NCI-H526 treated with DMSO at 0.1 percent for 48 hours (cell line): ENCODE measurements at places on chromosomes 4 and X.

GRCh38 chr4:40427128-40427527 is 92.0 kb downstream of the CHRNA9 start:
- DNase-seq: no peak

GRCh38 chr4:168360271-168360670 is 41.7 kb upstream of the DDX60 start:
- no peak for DNase-seq

- no peak for DNase-seq
Measured at GRCh38 chr4:61603086-61603485, 403.0 kb downstream of the ADGRL3 start.

- no peak for DNase-seq
Measured at GRCh38 chr4:54289316-54289715, 60.2 kb downstream of the PDGFRA start.

DNA sequence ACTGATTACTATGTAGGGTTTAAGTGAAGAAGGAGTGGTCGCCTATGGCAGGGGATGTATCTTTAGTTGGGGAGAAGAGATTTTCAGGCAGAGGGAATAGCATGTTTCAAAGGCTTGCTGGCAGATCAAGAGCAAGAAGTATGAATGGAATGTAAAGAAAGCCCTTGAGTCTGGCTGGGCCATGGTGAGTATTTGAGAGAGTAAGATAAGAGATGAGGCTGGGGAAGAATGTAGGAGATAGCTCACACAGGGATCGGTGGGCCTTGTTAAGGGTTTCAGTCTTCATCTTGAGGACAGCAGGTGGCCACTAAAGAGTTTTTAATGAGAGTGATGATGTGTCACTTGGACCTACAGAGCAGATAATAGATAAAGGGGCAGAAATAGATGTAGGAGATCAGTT is 319.1 kb upstream of the RPS6KA3 start:
- DNase-seq: no peak

- DNase-seq: no peak
Measured at GRCh38 chr4:103457566-103457965, 259.4 kb upstream of the CENPE start.

GRCh38 chrX:10190367-10190766 is 33.6 kb downstream of the CLCN4 start:
- peak; percentile 77 for DNase-seq

DNA sequence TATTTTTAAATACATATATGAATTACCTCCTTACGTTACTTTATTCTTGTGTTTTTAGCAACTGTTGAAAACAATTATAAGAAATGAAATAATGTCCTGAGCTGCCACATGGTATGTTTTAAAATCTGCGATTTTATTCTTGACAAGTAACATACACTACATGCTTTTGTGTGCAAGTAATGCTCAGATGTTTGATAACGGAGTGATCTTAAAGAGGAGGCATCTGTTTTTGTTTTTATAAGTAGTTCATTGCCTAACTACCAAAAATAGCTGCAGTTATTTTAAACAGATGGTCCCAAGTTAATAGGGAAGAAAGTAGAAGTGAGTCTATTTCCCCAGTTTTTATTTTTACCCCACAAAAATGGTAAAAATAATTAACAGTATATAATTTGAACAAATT is 55.2 kb downstream of the GAB1 start:
- no peak for DNase-seq

DNA sequence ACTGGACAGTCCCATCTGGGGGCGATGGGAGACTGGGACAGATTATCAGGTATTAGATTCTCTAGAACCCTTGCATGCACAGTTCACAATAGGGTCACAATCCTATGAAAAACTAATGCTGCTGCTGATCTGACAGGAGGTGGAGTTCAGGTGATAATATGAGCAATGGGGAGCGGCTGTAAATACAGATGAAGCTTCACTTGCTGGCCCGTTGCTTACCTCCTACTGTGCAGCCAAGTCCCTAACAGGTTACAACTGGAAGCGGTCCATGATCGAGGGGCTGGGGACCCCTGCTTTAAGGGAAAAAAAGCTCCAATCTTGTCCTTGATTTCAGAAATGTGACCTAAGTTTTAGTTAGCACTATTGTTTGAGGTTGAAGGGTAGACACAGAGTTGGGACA is 175.2 kb downstream of the ZNF330 start:
- DNase-seq: no peak

GRCh38 chr4:189809839-189810238 is 130.8 kb upstream of the FRG1 start:
- no peak for DNase-seq

DNA sequence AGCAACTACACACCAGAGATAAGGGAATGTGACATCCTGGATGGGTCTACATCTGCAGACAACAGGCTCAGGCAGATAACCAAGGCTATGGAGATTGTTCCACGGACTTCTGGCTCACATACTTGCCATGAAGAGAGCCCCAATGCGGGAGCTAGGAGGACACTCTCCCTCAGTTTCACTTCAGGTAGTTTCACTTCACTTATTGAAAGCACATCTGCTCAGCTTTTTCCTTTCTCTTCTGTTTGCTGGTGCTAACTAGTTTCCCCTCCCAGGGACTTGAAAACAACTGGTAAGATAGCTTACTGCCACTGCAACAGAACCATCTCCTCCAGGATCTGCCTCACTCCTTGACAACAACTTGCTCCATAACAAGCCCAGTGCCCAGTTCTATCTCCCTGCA is 1.4 kb upstream of the CT47C1 start:
- DNase-seq: no peak

- DNase-seq: no peak
Measured at GRCh38 chr4:81747242-81747930, 275.7 kb upstream of the RASGEF1B start.

GRCh38 chr4:7712021-7712671 is 227.5 kb downstream of the AFAP1 start:
- DNase-seq: no peak

DNA sequence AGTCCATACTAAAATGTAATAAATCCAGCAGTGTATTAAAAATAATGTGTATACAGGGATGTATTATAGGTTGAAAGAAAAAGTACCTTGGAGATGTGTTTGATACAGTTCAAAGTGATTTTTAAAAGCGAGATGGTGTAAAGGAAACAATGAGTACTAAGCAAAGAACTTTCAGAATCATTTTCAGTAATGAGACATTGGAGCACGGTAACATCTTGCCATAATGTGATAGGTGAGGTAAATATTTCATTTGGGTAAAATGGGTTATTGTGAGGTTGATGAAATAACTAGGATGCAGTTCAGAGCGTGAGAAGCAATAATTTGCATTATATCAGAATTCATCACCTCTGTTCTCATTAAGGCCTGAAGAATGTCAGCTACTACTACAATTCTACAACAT is 25.9 kb downstream of the EIF2S3 start:
- no peak for DNase-seq

DNA sequence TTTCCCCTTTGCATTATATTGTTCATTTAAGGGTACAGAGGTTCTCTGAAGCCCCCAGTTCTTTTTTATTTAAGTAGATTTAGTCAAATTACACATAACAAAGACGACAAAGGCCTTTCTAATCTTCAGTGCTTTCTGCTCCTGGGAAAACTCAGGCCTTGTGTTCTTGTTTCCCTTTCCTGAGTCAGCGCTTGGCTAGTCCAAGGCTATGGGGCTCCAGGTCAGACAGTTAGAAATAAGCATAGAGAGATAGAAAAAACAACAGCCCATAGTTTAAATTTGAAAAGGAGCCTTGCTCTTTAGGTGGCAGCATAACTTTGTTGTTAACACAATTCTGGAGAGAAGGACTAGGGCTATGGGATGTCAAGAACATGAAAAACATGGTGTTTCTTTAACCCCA is 97.3 kb downstream of the PPP1R2C start:
- no peak for DNase-seq

- no peak for DNase-seq
Measured at GRCh38 chr4:175435381-175435783, 376.7 kb downstream of the GPM6A start.

- DNase-seq: no peak
Measured at GRCh38 chr4:103076747-103077347, at the start of gene SLC9B2. TSS of gene SLC9B2 (minus strand) at chr4:103076761. CDS start at chr4:103067550, 9,211 bp downstream.

DNA sequence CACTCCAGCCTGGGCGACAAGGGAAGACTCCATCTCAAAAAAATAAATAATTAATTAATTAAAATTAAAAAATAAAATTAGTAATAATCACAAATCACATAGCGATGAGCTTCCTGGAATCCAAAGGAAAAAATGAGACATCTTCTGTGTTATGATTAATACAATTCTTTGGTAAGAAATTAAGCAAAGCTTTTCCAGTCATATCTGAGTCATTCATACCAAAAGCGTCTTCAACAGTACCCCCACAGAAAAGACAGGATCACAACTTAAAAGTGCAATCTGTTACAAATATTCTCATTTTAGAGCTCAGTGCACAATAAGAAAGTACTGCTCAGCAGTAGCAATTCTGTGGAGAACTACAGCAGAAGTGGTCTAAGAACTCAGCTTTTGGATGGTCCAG is 168.5 kb upstream of the MXRA5 start:
- no peak for DNase-seq

- no peak for DNase-seq
Measured at GRCh38 chr4:53547983-53548382, 43.3 kb downstream of the LNX1 start.

DNA sequence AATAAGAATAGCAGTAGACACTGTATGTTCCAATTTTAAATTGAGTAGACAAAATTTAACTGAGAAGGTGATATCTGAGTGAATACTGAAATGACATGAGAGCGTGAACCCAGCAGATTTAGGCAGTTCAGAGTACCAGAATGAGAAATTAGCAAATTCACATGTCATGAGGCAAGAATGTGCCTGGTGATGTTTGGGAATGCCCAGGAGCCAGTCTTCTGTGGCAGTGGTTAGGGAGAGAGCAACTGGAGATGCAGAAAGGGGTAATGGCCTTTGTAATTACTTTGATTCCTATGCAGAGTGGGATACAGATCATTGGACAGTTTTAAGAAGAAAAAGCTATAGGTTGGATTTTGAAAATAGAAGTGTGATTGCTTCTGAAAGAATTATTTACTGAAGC is 621.9 kb downstream of the TECRL start:
- DNase-seq: no peak

DNA sequence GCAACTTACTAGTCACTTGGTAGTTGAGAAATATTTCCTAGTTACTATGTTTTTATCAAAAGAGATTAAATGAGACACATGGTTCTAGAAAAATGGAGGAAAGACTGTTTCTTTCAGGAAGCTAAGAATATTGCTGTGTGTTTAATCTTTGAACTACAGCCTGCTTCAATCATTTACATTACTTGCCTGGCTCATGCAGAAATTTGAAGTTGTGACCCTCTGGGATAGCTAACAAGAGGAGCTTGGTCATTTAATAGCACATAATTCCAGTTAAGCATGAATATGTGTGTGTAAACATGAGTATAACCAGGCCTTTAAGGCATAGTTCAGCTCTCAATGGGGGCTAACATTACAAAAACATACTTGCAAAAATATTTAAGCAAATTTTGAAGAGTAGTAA is 44.6 kb upstream of the SLC25A4 start:
- no peak for DNase-seq

DNA sequence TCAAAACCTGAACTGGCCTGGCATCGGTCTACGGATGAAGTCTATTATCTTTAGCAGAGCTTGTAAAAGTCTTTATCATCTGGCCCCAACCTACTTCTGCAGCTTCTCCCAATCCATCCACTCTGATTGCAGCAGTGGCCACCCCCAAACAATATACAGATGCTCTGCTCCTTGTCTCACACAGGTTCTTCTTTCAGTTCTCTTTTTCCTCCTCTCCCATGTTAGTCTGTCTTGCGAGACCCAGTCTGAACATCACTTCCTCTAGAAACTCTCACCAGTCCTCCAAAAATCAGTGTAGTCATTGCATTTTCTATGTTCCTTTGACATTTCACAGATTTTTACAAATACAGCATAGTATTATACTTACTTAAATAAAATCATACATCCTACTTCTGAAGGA is 163.0 kb downstream of the FRMPD4 start:
- no peak for DNase-seq

DNA sequence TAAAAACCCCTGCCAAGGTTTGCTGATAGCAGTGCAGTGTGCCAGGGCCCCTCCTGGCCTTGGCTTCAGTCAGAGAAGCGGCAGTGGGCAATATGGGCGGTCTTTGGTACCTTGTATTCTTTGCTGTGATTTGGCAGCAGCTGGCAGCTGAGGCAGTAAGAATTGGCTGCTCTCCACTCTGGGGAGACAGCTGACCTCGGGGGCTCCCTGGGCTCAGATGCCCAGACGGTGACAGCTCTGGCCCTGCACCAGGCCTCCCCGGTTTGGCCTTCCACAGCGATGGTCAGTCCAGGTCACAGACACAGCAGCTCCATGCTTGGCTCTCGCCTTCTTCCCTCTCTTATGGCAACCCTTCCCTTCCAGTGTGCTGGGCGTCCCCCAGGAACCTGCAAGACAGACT is 330.9 kb downstream of the BCOR start:
- no peak for DNase-seq

GRCh38 chr4:6751611-6752485 is 30.7 kb upstream of the KIAA0232 start:
- DNase-seq: no peak

- DNase-seq: no peak
Measured at GRCh38 chr4:184439856-184440594, 34.3 kb downstream of the IRF2 start.

DNA sequence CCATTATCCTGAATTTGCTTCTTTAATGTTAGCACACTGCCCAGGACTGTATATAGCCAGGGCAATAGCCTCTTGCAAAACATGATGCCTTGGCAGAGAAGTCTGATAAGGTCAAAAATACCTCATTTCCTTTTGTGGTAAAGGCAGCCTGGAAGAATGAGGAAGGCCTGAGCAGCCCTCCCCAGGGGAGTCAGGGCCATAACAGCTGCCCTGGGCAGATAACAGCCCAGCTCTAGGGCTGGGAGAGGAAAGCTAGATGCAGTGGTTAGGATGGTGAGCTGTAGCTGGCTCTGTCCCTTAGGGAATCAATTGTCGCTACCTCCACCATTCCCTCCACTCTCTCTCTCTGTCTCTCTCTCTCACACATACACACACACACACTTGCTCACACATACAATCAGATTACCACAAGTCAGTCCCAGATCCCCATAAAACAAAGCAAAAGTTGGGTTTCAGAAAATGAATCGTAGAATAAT is 29.2 kb downstream of the EFHC2 start:
- DNase-seq: no peak

GRCh38 chr4:78781924-78782323 is 5.8 kb downstream of the BMP2K start:
- DNase-seq: no peak

- no peak for DNase-seq
Measured at GRCh38 chr4:122038896-122039295, 87.0 kb upstream of the TRPC3 start.

DNA sequence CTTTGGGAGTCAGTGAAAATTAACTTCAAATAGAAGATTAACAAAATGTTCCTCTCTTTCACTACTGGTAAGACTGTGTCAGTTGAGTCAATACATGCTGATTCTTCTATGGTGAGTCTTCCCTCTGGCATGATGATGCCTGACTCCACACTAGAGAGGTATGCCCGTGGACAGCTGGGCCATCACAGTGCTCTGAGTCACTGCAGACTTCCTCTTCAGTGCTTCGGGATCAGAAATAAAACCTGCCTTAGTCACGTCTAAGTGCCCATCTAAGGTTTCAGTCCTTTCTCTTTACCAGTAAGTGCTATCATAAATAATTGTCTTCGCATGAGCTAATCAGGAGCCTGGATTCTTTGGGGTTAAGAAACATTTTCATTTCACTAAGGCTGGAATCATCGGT is 1.6 kb upstream of the ASB5 start:
- DNase-seq: no peak
